ENCODE measurements at places on chromosomes 5 and 9. TPM values are rescaled to one million over a fixed set of nuclear protein-coding genes. Genes with fewer than 3 reads are reported as not detected.

The GPX3 gene
- not detected for total RNA-seq

The IFNA21 gene
- total RNA-seq, result not detected

The FBN2 gene
- total RNA-seq, result not detected

The GNA14 gene
- not detected for total RNA-seq

The PHYHD1 gene
- total RNA-seq, result 1.2 TPM

The IFNK gene
- not detected for total RNA-seq

The NIPAL4 gene
- 0.17 TPM for total RNA-seq

The GLRA1 gene
- total RNA-seq, result not detected

- no peak for DNase-seq
- H3K36me3 ChIP-seq, result no peaks in the 10 kb centered on the region
- peaks cover 5% of the 10 kb centered on the region for H3K4me1 ChIP-seq
- no peak overlapping the region for H3K4me3 ChIP-seq
- H3K27ac ChIP-seq, result no peak overlapping the region
- H3K27me3 ChIP-seq, result peaks cover 18% of the 10 kb centered on the region
These were observed 14.7 kb upstream of the SARDH start for GRCh38 chr9:133752739-133753446.

GRCh38 chr5:14297697-14298096, 154.6 kb downstream of the TRIO start:
- DNase-seq, result no peak
- H3K27ac ChIP-seq, result no peak overlapping the region
- no peaks in the 10 kb centered on the region for H3K27me3 ChIP-seq
- no peaks in the 10 kb centered on the region for H3K36me3 ChIP-seq
- H3K4me3 ChIP-seq, result no peak overlapping the region
- H3K4me1 ChIP-seq, result peaks cover 3% of the 10 kb centered on the region

GRCh38 chr5:31824869-31825517, 186.1 kb downstream of the PDZD2 start:
- H3K27ac ChIP-seq, result no peak overlapping the region
- no peaks in the 10 kb centered on the region for H3K36me3 ChIP-seq
- H3K27me3 ChIP-seq, result peaks cover 5% of the 10 kb centered on the region
- no peak overlapping the region for H3K4me3 ChIP-seq

- H3K4me1 ChIP-seq, result peaks cover 6% of the 10 kb centered on the region
- H3K27ac ChIP-seq, result no peak overlapping the region
- DNase-seq, result no peak
- no peaks in the 10 kb centered on the region for H3K27me3 ChIP-seq
- no peaks in the 10 kb centered on the region for H3K36me3 ChIP-seq
These were observed 33.4 kb upstream of the PPP3R2 start for GRCh38 chr9:101628173-101628572.

- no peak for DNase-seq
- peaks cover 9% of the 10 kb centered on the region for H3K36me3 ChIP-seq
- H3K27ac ChIP-seq, result no peak overlapping the region
These were observed 4.0 kb upstream of the LRRC70 start for GRCh38 chr5:62574599-62574998.

Measured in activated CD4-positive, alpha-beta T cell treated with anti-CD3 and anti-CD28 coated beads, Interleukin-2, amount 10 ng/mL, durations not matched to agents 7 days and 5 days (primary cell).